ENCODE measurements at places on chromosomes 5 and 9.

- no peak for DNase-seq
These were observed 64.6 kb upstream of the GABRA1 start for GRCh38 chr5:161783297-161783696.

DNA sequence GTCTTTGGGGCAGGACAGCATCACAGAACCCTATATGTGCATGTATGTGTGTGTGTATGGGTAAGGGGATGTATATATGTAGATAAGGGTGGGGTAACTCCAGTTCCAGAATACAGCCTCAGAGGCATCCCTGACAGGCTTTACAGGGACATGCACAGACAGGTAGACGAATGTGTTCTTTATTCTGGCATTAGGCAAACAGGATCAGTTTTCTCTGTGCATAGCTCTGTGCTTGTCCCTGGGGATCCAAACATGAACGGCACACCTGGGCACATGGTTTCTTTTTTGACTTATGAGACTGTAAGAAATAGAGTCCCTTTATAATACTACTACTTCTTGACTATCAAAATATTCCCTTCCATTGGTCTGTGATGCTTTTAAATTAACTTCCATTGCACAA lies 120.6 kb downstream of the TRIO start:
- no peak for DNase-seq

DNA sequence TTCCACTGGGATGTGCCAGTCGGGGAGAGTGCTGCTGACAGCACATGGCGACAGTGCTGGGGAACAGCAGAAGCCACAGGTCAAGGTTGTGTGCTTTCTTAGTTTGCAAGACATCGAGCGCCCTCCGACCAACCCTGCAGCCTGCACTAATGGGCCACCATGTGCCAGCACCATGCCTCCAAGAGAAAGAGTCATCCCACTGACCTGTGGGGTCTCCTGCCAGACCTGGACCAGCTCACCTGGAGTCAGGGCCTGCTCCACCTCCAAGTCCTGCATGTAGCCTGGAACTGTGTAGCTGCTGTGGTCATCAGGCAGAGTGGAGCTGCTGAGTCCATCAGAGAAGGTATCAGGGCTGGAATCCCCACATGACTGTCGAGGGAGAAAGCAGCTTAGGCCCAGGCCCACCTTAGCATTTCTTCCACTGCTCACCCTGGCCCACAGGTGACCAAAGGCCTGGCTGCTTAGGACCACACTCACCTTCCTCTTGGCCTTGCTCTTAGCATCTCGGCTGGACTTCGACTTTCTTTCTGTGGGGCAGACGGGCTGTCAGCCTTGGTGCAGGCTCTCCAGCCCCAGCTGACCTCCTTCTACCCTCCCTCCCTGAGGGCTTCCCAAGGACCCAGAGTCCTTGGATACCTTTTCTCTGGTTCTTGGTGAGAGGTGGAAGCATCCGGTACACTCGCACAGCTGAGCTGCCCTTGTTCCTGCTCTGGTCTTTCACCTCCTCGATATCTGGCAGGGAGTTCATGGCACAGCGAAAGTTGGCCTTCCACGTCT lies 4.1 kb downstream of the IRF1 start:
- DNase-seq: no peak

GRCh38 chr9:75878488-75878860 lies 12.0 kb upstream of the PCSK5 start:
- no peak for DNase-seq

GRCh38 chr9:14883310-14883944 lies 26.8 kb downstream of the FREM1 start:
- no peak for DNase-seq

- no peak for DNase-seq
These were observed 341.2 kb upstream of the IRX2 start for GRCh38 chr5:3092664-3093063.

GRCh38 chr5:60473654-60474053 lies 226.3 kb downstream of the DEPDC1B start:
- no peak for DNase-seq

- DNase-seq: no peak
These were observed 180.9 kb upstream of the ANKRD55 start for GRCh38 chr5:56414066-56414465.

DNA sequence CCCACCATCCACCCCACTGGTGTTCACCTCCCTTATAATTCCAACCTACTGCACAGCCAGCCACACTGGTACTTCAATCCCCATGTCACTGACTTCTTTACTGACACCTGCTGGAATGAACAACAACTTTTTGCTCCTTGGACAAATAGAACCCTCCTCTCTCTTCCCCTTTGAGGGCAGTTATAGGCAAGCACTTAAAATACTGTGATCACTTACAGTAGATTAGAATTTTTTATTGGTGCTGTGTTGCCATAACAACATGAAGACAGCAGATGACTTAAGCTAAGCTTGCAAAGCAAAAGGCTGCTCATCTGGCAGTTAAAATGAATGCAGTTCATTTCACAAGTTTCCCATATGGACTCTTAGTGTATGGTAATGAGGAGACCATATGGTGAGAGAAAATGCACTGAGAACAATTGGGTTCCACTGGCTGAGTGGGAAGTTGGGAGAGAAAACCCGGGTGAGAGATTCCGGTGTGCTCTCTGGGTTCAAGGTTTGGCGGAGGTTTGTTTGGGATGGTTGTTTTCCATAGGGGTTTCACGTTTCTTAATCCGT lies 374.3 kb downstream of the EBF1 start:
- no peak for DNase-seq

DNA sequence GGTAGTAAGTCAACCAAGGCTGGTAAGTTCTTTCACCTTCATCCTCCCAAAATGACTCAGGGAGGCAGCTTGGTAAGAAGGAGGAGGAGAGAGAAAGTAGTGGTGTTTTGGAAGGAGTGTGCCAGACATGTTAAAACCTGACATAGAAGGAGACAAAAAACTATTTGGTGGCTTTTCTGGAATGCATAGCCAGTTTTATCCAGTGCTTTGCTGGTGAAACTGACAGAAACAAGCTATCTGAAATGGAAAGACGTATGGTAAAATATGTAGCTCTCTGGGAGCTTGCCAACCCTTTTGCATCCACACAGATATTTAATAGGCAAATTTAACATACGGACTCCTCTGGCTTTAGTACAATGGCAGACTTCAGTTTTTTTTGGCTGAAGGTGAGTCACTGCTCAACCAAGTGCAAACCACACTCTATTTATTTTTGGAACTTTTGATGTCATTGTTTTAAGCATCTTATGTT lies 45.4 kb downstream of the RAB14 start:
- no peak for DNase-seq

DNA sequence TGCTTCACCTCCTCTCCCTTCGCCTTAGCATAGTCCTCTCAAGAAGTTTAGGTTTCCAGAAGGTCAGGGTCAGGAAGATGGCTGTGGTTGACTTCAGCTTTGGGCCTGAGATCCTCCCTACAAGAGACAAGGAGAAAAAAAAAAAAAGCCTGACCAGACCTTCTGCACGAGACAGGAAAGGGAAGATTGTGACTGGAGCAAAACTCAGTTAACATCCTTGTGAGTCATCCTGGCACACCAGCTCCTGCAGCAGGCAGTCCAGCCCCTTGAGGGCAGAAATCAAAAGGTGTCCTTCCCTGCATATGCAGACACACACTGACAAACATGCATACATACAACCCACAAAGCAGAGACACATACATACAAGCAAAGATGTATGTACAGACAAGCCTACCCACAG lies 18.0 kb upstream of the ENHO start:
- no peak for DNase-seq

DNA sequence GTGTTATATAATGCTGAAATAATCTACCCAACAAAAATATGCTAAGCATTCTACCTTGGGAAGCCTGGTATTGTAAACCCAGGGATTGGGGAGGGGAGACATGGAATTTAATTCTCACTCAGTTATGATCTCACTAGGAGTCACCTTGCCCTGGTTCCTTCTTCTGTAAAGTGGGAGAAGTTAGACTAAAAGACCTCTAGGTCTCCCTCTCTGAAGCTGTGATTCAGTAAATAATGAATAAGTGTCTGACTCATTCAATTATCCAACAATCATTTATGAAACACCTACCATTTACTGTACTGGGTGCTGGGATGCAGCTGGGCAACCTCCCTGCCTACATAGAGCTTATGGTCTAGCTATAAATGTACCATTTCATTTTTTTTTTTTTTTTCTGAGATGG lies 20.2 kb upstream of the SPARC start:
- no peak for DNase-seq

DNA sequence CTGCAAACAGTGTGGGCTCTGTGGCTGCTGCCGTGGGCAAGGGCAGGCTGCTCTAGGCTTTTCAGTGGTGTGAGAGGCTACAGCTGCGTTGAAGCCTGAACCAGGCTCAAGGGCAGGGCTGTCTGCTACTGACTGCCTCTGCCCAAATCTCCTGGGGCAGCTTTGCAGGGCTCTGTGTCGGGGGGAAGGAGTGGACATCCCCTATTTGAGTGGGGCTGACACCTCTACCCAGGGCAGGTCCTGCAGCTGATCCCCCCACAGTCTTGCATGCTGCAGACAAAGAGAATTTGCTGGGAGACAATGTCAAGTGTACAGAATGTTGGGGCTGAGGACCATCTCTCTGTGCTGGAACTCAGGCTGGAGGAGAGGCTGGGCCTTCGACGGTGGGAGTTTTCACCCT lies 240.2 kb downstream of the PBX3 start:
- DNase-seq: no peak

- DNase-seq: no peak
These were observed 73.7 kb downstream of the SLC38A9 start for GRCh38 chr5:55638455-55638854.

DNA sequence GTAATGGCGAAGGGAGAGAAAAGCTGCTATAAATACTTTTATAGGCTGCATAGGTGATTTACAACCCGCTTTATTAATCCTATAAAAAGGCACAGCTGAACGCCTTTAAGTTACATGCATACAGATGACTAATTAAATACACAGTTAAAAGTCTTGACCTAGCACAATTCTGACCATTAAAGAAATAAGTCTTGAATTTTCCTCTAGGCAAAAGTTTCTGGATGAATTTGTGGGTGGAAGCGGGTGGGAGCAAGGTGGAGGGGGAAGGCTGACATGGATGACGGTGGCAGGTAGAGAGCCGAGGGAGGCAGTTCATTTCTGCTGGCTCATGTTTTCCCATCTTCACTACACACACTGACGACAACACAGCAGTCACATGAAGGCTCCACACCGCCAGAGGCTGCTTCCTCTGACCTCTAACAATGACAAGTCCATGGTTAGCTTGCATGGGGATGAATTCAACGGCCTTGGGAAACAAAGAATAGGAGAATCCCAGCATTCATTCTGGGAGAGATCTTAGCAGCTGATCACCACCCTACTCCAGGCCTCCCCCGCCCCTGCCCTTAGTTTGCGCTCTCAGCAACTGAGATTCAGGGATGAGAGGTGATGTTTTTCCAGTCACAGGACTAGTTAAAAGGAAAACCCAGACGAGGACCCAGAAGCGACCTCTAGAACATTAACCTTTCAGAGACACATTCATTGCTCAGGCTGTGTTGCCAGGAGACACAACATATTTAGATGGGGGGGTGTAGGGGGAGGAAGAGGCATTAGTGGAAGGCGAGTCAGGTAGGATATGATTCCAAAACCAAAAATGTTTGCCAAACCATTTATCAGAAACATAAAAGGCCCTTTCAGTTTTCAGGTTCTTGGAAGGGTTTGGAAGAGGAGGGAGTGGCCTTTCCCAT lies 329.3 kb downstream of the PIK3R1 start:
- DNase-seq: no peak

DNA sequence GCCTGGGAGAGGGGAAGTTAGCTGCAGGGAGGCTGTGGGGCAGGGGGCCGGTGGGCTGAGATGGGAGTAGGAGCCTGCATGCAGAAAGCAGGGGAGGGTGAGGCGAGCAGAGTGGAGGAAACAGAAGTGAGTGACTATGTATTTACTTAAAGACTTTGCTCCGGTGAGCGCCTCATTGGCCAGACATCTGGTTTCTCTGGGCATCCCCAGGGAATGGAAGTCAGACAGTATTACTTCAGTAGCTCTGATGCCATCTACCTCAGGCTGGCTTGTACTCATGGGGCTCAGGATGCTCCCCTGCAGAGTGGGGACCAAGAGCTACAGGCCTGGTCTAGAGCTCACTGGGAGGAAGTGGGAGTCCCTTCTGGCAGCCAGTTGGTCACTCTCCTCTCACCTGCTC lies 78.2 kb upstream of the ARAP3 start:
- DNase-seq: no peak

DNA sequence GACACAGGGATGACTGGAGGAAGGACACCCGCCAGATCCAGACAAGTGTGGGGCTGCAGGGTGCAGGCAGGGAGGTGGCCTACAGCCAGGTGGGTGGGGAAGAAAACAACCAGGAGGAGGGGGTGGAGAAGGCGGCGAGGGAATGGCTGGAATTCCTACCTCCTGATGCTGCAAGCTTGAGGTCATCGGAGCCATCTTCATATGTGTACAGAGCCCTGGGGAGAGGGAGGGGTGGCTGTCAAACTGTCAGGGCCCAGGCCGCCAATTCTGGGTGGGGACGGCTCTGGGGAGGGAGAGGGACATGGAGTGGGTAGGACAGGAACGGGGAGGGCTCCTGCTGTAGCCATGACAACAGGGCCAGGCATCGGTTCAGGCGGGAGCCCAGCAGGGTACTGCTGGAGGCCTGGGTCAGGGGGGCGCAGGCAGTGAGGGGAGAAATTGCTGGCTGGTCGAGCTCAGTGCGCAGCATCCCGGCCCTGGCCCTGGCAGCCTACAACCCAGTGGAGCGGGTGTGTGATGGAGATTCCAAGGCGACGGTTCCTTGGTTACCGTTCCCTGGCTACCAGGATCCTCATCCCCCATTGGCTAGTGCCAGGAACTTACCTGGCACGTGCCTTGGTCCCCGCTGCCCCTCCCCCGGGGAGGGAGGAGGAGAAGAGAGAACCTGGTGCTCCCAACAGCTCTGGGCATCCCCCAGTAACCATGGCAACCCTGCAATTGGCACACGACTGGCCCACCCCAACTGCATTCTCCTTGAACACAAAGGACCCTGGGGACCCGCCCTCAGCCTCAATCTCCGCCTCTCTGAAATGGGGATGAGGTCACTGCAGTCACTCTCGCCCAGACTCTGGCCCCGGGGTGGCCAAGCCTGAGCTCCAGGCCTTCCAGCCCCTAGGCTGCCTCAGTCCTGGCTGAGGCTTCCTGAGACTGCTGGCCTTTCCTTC lies 4.5 kb downstream of the DBN1 start:
- no peak for DNase-seq

DNA sequence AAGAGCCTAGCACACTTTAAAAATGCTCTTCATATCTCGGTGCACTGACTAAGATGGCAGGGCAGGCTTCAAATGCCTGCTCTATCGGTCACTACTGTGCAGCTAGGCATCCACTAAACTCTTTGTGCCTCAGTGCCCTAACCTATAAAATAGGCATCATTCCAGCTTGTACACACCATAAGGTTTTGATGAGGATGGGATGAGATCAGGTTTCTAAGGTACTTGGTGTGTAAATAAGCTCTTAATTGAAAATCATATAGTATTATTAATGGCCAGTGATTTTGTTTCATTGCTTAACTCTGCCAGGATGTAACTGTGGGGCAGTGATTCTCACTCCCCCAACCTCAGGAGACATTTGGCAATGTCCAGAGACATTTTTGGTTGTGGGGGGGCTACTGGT lies 78.5 kb downstream of the ALDH1A1 start:
- DNase-seq: no peak

- DNase-seq: no peak
These were observed 398.3 kb downstream of the IRX2 start for GRCh38 chr5:2353211-2353610.

- DNase-seq: no peak
These were observed 69.0 kb downstream of the DAB2IP start for GRCh38 chr9:121720311-121721057.
